NCI-H1105 treated with DMSO at 0.1 percent for 48 hours (cell line): ENCODE measurements at places on chromosomes 16 and 17.
A peak's percentile ranks its signal among the peaks of the same experiment; 100 is the strongest.

GRCh38 chr16:2468725-2469398 lies 2.2 kb upstream of the NTN3 start:
- DNase-seq: peak; percentile 88

DNA sequence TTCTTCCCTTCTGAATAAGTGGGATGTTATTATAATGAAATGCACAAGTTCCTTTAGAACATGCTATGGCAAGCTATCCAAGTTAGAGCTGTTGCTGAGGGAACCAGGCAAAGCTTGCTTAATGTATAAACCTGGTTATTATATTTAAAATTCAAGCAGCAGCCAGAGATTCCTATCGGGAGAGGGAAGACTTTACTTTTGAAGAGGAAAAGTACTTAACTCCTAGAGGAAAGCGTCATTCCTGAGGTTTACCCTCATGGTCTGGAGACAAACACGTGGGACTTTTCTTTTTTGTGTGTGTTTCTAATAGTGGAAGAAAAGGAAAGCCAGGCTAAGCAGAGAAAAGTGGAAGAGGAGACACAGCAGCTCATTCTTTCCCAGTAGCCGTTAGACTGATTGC lies 39.9 kb upstream of the MYH10 start:
- no peak for DNase-seq

DNA sequence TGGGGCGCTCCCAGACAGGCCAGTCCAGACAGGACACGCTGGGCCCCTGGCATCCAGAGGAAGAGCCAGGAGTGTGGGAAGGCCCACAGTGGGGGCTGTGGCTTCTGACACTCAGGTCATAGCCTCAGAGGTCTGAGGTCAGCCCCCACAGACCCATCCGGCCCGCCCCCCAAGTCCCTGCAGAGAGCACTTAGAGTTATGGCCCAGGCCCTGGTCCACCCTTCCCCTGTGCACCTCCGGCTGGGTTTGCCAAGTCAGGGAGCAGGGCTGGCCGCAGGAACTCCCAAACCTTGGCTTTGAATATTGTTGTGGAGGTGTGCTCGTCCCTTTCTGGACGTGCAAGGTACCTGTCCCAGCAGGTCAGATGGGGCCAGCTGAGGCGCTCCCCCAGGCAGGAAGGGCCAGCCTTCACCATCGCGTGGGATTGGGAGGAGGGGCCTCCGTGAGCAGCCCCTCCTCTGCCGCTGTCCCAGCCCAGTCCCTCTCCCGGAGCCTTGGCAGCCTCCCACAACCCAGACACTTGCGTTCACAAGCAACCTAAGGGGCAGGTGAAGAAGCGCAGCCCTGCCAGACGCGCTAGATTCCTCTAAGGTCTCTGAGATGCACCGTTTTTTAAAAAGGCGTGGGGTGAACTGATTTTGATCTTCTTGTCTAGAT lies 74.6 kb downstream of the SOCS1 start:
- DNase-seq: no peak

- peak; percentile 91 for DNase-seq
These were observed 286.6 kb downstream of the SOX9 start for GRCh38 chr17:72407336-72407909.

- no peak for DNase-seq
These were observed 39.6 kb upstream of the TMEM97 start for GRCh38 chr17:28279411-28279810.

GRCh38 chr16:82241469-82242052 lies 71.5 kb upstream of the MPHOSPH6 start:
- no peak for DNase-seq

GRCh38 chr16:65975049-65975708 lies 391.3 kb upstream of the CDH5 start:
- DNase-seq: no peak

DNA sequence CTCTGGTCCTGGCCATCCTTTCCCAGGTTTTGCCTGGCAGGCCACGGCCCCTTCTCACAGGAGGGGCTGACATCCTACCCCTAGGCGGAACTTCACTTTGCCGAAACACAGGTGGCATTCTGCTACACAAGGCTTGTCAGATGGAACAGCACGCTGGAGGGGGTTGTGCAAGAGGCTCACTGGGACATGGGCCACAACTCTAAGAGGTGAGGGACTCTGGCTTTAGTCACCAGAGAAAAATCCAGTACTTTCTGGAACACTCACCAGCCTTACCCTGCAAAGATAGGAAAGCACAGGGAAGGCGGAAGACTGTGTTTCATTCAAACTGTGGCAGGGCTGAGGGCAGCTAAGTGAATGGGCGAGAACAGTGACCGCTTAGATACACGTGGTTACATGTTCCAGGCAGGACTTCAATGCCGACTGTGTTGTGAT lies 18.3 kb downstream of the CDC42EP4 start:
- DNase-seq: no peak

- DNase-seq: no peak
These were observed 15.0 kb downstream of the GLOD4 start for GRCh38 chr17:767076-767475.

DNA sequence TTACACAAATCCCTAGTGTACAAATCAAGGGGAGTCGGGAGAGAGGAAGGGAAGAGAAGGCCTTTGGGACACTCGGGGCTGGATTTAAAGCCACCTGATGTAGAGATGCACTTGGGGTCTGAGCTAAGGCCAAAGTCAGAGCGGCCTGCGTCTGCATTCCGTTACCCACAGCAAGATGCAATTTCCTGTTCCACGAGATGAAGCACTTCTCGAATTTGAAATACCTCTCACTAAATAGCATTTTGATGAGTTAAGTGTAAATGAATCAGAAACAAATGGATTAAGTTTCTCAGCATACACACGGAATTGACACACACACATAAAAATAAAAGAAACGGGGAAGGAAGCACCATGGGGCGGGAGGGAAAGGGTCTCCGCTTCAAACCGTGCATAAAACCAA lies 386.0 kb downstream of the SOX9 start:
- no peak for DNase-seq

- DNase-seq: no peak
These were observed 76.0 kb upstream of the RBBP6 start for GRCh38 chr16:24463196-24463945.

DNA sequence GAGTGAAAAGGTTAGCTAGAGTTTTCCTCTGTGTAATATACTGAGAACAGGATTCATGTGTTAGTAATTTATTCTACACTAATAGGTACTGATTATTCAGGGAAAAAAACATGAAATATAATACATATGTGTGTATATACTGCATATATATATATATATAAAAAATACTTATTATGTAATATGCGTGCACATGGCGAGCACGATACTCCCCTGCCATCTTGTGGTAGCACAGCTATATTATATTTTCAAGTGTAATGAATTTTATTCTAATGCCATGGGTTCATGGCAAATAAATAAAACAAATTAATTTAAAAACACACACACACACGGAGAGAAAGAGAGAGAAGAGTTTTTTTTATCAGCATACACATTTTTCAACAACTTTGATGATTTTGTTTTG lies 460.6 kb downstream of the KCNJ2 start:
- DNase-seq: no peak

DNA sequence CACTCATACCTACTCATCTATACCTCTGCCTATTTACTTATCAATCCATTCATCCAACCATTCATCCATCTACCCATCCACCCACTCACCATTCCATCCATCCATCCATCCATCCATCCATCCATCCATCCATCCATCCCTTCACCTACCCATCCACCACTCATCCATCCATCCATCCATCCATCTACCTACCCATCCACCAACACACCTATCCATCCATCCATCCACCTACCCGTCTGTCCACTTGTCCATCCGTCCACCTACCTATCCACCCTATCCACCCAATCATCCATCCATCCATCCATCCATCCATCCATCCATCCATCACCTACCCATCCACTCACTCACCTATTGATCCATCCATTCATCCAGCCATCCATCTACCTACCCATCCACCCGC lies 235.7 kb downstream of the GSG1L start:
- DNase-seq: no peak

- no peak for DNase-seq
These were observed 28.5 kb downstream of the FTO start for GRCh38 chr16:53732296-53732929.

DNA sequence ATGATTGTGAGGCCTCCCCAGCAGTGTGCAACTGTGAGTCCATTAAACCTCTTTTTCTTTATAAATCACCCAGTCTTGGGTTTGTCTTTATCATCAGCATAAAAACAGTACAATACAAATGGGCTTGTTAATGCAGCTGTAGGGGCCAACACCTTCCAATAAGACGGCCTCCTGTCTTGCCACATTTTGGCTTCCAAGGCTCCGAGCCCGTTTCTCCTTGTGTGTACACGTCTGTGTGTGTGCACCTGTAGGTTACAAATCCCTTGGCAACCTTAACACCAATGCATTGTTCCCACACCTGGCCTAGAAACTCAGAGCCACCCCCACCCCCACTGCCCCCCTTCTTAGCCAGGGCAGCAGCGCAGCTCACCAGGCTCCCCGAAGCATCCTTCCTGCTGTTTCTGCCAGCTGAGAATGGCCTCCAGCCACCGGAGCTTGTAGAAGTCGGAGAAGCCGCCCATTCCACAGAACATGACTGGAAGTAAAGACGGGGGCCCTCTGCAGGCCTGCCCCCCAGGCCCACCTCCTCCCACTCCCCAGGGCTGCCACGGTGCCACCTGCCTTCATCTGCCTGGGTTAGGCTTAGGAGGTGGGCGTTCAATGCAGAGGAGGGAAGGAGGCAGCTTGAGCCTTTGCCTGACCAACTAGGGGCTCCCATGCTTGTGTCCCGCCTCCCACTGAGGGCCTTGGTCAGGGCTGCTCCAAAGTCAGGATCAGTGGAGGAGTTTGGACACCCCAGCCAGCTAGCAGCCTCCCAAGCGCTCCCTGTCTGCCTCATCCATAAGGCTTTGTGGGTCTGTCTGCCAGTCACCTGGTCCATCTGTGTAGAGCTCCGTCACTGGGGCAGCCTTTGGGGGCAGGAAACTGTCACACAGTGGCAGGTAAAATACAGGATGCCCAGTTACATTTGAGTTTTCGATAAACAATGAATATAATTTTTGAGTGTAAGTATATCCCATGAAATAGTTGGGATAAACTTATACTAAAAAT lies 10.6 kb downstream of the C16orf89 start:
- no peak for DNase-seq

- DNase-seq: no peak
These were observed 8.6 kb downstream of the DNAAF1 start for GRCh38 chr16:84153660-84154214.

- DNase-seq: no peak
These were observed 299.5 kb downstream of the FOXL1 start for GRCh38 chr16:86877835-86878234.

DNA sequence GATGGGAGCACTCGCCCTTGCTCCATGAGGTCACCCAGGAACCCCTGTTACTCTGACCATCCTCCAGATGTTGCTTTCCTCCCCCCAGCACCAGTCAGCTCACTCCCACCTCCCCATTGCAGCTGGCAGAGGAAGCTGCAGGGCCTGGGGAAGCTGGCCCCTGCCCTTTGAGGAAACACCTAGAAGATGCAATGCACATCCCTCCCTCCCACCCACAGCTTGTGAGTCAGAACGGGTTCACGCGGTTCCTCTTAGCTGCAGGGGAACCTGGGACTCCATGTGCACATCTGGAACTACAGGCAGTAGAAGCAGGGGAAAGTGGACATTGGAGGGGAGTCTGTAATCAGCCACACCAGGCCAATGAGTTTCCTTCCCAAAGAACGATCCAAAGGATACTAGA lies 96.9 kb downstream of the KATNIP start:
- DNase-seq: no peak

- DNase-seq: no peak
These were observed 2.0 kb downstream of the CDH3 start for GRCh38 chr16:68646953-68647659.

DNA sequence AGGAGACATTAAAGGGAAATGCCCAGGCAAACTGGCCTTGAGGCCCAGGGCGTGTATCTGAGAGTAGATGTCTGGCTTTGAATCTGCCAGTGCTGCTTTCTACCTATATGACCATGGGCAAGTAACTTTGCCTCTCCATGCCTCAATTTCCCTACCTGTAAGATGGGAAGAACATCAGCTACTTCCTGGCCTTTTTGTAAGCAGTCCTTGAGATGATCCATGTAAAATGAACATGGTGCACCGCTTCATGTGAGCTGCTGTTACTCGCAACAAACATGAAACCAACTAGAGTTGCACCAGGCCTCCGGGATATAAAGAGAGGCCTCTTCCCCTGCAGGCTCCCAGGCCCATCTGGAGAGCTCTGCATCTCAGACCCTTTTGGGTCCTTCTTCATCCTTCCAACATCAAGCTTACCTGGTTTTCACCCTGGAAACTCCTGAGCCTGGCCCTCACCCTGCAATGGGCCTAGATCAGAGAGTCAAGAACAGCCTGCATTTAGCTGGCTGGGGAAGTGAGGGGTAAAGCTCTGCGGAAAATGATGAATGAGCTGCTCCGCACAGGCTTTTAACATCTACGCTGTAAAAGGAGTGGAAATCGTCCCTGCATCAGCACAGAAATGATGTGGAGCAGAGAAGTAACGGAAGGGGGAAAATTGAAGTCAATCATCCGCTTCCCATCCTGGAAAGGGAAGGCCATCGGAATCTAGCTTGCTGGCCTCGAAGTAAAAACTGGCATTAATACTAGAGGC lies 2.3 kb upstream of the MYH11 start:
- DNase-seq: no peak

- DNase-seq: no peak
These were observed 112.2 kb downstream of the PITPNC1 start for GRCh38 chr17:67489273-67489672.

DNA sequence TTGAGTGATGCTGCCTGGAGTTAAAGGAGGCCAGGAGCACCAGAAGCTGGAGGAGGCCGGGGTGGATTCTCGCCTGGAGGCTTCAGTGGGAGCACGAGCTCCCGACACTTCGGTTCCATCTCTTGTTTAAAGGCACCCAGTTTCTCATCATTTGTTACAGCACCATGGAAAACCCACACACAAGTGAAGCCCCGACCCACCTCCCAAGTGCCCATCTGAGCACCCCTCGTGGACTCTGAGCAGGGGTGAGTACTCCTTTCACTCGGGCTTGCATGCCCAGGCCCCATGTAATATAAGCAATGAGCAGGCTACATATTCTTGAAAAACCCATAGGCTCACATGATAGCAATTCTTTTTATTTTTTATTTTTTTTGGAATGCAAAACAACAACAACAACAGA lies 196.9 kb upstream of the MAF start:
- no peak for DNase-seq

DNA sequence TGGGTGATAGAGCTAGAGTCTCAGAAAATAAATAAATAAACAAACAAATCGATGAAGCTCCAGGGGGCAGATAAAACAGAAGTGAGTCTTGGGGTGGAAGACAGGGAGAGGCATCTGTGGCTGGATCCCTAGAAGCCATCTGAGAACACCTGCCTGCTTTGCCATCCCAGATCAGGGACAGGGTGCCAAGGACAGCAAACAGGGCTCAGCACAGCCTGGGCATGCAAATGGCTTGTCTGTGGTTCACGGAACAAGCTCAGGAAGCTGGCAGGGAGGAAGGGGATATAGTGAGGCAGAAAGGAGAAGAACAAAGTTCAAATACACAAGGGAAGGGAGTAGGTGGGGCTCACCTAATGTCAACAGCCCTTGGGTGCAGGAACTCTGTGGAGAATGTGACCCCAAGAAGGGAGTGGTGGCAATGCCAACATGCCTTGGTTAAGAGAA lies 27.5 kb downstream of the TRIM25 start:
- DNase-seq: no peak
